Tracheal epithelial cell (primary cell): ENCODE measurements at places on chromosomes 6 and 20. TPM values are rescaled to one million over a fixed set of nuclear protein-coding genes. Genes with fewer than 3 reads are reported as not detected.

HMGCLL1 gene
- total RNA-seq = 0.48 TPM in 1 of 2 replicates, not detected in the other

C20orf96 gene
- total RNA-seq = 0.48 and 0.85 TPM in 2 replicates

NOL4L gene
- total RNA-seq = 2.6 and 3.6 TPM in 2 replicates

YTHDF1 gene
- 19.3 and 26.0 TPM in 2 replicates for total RNA-seq

TBC1D22B gene
- 5.1 and 7.2 TPM in 2 replicates for total RNA-seq

VSX1 gene
- total RNA-seq = not detected in 2 replicates

DEFB132 gene
- not detected in 2 replicates for total RNA-seq

TMEM217 gene
- total RNA-seq = 4.8 TPM in 1 of 2 replicates, not detected in the other

SMLR1 gene
- not detected in 2 replicates for total RNA-seq

BEND3 gene
- total RNA-seq = 5.5 and 6.0 TPM in 2 replicates
